ENCODE measurements at places on chromosomes 11 and 22.

- DNase-seq = no peak
Measured at GRCh38 chr11:35088226-35088625, 50.7 kb upstream of the CD44 start.

DNA sequence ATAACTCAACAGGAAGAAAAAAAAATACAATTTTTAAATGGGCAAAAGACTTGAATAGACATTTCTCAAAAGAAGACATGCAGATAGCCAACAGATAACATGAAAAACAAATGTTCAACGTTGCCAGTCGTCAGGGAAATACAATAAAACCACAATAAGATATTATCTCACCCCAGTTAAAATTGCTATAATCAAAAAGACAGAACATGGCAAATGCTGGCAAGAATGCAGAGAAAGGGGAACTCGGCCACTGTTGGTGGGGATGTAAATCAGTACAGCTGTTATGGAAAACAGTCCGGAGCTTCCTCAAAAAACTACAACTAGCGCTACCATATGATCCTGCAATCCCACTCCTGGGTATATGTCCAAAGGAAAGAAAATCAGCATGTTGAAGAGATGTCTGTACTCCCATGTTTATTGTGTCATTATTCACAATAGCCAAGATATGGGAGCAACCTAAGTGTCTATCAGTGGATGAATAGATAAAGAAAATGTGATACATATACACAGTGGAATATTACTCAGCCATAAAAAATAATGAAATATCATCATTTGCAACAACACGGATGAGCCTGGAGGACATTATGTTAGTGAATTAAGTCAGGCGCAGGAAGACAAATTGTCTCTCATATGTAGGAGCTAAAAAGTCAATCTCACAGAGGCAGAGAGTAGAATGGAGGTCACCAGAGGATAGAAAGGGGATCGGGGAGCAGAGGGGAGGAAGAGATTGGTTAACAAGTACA is 12.2 kb upstream of the CYTH4 start:
- DNase-seq = no peak

DNA sequence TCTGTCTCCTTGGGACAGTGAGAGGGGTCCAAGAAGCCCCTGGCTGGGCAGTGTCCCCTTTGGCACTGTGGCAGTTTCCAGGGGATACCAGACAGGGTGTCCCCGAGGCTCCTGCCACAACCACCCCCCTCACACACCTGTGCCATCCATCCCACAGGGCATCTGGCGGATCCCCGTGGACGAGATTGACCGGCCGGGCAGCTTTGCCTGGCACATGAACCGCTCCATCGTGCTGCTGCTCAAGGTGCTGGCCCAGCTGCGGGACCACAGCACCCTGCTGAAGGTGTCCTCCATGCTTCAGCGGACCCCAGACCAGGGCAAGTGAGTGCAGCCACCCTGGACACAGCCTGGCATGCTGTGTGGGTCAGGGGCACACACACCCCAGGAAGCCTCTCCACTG is 17.0 kb upstream of the SUSD2 start:
- DNase-seq = no peak

- no peak for DNase-seq
Measured at GRCh38 chr22:27714068-27714467, 87.5 kb downstream of the MN1 start.

DNA sequence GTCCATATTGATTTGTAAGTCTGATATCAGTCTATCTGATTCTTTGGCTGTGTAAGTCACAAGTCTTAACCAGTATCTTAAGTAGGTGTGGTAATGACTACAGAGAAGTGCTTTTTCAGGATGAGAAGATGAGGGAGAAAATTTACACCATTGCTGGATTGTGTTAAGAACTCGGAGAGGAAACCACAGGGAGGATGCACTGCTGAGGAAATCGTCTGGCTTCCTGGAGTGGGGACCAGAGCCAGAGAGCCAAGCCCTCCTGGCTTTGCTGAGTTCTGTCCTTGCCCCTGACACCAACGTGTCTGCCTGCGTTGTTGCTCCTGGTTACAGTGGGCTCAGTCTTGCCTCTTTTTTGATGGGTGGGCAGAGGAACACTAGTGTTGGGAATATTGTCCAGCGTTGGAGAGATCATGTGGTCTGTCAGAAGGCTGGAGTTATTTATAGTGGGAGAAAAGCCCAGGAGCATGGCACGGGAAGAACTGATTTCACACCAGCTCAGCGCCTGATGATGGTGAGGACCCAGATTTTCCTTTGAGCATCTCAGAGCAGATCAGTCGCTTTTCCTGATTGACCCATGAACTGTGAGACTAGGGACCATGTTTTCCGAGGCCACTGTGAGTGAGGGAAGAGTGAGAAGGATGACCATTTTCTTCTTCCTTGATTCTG is 29.6 kb downstream of the MARK2 start:
- DNase-seq = no peak

DNA sequence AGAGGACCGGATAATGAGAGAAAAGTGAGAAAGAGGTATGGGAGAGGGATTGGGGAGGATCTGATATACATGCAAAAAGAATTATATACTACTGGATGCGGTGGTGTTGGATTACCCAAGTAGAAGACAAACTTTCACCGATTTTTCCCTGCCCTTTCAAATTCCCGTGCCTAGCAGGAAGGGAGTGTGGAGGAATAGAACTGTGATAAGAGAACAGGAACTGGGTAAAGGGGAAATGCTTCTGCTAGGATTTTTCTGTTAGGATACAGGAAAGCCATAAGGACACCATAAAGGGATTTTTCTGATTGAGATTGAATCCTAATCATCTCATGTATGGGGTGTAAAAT is 480 bp upstream of the MTMR2 start:
- no peak for DNase-seq

- DNase-seq = no peak
Measured at GRCh38 chr11:104327861-104328511, 164.0 kb upstream of the PDGFD start.

- DNase-seq = no peak
Measured at GRCh38 chr11:46451759-46452158, 60.2 kb upstream of the CHRM4 start.

- no peak for DNase-seq
Measured at GRCh38 chr11:65290448-65291165, 24.1 kb upstream of the CDC42EP2 start.

- peak; percentile 82 for DNase-seq
Measured at GRCh38 chr22:22110548-22111266, 128.1 kb upstream of the TOP3B start.

DNA sequence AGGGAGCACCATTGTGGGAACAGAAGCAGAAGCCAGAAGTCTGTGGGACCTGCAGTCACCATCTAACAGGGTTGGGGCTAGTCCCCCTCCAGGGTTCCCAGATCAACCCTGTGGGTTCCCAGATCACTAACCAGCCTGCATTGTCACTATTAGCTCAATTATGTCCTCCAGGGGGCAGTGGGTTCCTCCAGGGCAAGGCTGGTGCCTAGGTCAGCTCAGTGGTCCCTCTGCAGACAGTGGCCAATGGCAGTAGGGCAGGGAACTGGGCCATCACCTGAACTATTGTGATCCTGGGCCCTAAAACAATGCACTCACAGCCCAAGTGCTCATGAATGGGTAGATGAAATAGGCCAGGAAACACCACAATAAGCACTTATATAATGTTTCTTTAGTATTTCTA is 18.8 kb upstream of the PRSS23 start:
- DNase-seq = no peak

DNA sequence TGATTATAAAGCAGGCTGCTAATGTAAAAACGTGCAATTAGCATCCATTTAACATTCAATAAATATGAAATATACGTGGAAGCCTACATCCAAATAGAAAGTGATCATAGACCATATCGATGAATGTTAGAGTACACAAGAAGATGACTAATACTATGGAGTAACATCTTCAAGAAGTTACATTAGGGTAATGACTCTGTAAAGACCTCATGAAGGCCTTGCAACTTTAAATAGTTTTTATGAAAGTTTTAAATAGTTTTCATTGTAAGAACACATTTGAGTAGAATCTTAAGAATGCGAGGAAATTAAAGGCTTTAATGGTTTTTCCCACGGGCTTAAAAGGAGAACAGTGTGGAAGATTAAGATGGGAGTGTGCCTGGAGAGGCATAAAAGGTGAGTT is 1.4 kb downstream of the TRIM34 start:
- DNase-seq = no peak

DNA sequence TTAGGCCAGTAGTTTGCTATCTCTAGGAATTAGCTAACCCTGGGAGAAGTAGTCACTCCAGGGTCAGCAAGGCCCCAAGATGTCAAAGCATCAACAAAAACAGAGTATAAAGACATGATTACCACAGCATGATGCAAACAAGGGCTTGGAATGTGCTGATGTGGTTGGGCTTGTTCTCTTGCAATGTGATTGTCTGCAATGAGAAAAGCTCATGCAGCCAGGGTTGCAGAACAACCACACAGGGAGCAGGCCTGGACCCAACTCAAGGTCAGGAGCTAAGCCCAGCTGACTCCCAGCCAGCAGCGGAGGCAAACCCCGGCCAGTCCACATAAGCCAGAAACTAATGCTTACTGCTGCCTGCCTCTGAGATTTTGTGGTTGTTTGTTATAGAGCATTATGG is 132.4 kb upstream of the ZC3H12C start:
- no peak for DNase-seq

DNA sequence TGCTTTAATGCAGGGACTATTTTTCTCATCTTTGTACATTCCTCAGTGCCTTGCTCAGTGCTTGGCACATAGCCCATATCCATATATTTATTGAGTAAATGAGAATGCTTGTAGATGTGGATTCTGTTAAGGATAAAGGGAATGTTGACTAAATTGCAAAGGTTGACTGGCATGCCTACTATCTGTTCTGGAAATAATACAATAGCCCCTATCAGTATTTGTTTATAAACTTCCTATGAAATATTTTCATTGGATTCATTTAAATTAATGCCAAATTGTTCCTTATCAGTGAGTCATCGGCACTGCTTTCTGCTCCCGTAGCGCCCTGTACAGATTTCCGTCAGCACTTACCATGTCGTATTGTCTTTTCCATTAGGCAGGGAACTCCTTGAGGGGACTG is 8.0 kb downstream of the RNF121 start:
- DNase-seq = no peak

DNA sequence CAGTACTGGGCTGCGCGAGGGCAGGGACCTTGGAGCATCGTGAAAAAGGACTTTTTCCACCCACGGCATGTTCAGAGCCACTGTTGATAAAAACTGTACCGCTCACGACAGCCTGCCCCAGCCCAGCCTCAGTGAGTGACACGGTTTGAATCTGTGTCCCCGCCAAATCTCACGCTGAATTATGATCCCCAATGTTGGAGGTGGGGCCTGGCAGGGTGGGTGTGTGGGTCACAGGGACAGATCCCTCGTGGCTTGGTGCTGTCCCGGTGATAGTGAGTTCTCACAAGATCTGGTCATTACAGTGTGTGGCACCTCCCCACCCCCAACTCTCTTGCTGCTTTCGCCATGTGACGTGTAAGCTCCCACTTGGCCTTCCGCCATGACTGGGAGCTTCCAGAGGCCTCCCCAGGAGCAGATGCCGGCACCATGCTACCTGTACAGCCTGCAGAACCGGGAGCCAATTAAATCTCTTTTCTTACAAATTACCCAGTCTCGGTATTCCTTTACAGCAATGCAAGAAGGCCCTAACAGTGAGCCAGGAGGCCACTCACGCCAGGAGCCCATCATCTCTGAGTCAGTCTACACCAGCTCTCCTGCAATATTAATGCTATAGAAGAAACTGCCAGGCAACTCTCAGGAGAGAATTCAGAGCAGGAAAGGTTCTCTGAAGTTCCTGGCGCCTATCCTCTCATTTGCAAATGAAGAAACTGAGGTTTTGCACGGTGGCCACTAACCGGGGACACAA is 1.3 kb downstream of the TOLLIP start:
- no peak for DNase-seq

DNA sequence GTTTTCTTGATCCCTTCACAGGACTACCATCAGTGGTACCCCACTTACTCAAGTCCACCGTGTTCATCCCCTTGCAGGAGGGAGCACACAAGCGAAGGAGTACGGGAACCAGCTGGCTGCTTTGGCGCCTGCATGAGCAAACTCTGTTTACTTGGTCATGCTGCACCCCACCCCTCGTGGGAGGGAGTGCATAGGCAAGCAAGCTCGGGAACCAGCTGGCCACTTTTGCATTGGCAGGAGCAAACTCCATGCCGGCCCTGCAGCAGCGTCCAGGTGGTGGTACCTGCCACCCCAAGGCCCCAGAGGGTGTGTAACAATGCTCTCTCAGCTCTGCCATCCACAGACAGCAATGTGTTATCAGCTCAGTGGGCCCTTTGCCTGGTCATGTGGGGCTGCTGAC is 737.8 kb downstream of the FAM181B start:
- DNase-seq = no peak

DNA sequence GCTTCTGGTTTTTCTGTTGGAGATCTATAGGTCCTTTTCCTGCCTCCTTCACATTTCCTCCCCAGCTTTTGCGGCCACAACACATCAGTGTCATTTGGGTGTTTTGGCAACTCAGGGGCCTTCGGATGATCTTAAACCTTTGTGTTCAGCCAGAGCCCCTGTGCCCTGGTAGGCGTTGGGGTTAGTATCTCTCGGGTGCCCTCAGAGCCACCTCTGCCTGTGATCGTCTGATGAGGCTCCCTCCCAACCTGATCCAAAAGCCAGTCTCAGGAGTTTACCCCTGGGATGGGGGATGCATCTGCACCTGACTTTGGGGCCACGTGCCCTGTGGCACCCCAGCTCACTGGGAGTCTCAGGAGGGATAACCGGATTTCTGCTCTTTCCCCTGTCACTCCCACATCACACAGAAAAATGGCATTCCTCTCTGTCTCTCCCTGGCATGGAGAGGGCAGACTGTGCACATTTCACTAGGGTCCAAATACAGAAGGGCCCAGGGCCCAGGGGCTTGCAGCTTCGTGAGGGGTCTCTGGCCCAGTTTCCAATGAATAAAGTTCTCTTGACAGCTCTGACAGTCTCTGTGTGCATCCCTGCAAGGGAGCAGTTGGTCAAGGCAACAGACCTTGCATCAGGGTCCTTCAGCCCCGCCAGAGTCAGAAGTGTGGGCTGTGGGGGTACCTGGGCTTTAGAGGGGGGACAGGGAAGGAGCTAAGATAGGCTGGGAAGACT is 2.6 kb downstream of the RNF26 start:
- DNase-seq = no peak

DNA sequence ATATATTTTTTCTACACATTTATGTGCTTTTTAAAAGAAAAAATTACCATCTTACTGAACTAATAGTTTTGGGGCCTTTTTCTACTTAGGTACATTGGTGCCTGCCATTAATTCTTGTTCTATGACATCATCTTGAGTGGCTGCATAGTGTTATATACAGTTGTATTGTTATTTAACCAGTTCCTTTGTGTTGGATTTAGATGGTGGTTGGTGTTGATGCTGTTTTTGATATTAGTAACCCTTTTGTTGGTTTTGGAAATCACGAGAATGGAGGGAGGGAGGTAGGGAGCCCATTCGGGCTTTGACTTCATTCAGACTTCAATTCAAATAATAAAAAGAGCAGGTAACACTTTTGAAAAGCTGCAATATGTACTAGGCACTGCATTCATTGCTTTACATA is 15.4 kb upstream of the C11orf96 start:
- DNase-seq = no peak

DNA sequence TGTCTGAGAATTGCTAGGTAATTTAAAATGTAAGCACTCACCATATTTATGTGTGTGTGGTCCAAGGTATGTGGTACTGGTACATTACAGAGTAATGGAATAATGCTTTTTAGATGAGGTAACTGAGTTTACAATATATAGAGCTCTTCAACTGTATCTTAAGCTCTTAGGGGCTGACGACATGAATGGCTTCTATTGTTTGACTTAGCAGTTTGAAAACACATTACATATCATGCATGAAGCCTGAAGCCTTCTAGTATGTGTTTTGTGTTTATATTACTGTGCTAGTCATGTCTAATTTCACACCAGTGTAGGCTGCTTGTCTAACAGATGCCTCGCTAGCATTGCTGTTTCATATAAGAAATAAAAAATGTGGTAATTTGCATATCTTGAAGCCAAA is 37.2 kb downstream of the GAS2 start:
- DNase-seq = no peak
